ENCODE measurements at places on chromosomes 6 and 20.
A peak's percentile ranks its signal among the peaks of the same experiment; 100 is the strongest.

DNA sequence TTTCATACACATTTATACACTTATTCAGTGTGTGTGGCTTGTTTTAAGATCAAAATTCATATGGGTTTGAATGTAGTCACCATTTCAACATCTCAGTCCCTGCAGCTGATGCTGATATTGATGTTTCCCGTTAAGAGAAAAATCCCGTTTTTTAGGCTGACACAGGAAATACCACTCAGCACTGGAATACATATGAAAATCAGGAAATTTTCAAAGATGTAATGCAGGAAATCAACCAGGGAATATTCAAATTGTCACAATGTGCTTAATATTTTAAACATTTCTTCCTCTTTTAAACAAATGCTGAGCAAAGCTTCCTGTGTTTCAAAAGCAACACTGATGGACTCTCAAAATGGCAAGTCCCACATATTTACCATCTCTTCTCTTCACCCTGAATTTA lies 94.5 kb upstream of the MARCKS start:
- DNase-seq, result no peak

GRCh38 chr6:159065759-159066329 lies 21.1 kb upstream of the TAGAP start:
- no peak for DNase-seq

DNA sequence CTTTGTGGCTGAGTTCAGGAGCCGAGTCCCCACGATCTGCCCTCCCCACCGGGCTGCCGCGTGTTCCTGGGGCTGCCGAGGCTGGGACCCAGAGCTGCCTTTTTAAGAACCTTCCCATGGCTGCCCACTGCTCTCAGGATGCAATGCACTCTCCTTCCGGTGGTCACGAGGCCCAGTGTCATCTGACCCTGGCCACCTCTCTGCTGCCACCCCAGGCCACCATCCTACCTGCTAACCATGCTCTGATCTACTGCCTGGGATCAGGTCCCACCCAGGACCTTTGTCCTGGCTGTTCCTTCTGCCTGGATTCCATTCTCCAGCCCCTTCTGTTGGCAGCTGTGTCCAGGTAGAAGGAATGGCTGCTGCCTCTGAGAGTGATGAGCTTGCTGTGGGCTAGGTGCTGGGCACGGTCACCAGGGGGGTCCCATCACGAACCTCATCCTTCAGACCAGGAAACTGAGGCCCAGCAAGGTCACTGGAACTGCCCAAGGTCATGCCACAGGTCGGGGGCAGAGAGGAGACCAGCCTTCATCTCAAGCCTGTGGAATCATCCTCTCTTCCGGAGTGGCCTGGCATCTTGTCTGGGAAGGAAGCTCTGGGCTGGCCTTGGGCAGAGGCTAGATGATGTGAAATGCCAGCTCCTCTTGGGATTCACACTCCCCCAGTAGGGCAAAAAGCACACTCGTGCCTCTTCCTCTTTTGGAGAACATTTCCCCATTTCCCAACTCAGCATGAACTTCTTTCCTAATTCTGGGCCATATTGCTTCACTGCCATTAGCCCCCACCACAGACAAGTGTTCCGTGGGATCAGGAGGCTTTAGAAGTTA lies 20.5 kb downstream of the PCK1 start:
- DNase-seq, result no peak

DNA sequence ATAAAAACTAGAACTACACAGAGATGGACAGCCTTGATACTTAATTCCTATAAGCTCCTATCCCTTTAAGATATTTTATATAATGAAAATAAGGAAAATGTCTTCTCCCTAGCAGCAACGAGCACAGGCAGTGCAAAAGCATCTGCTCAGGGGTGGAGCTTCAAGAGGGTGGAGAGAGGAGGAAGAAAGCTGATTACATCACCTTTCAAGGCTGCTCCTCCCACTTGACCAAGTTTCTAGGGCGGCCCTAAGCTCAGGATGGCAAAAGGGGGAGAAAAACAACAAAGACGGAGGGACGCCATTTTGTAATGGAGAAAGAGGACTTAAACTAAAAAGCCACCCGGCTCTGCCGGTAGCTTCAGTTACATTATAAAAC lies 2.2 kb downstream of the PPP1R10 start:
- DNase-seq, result peak; percentile 74

DNA sequence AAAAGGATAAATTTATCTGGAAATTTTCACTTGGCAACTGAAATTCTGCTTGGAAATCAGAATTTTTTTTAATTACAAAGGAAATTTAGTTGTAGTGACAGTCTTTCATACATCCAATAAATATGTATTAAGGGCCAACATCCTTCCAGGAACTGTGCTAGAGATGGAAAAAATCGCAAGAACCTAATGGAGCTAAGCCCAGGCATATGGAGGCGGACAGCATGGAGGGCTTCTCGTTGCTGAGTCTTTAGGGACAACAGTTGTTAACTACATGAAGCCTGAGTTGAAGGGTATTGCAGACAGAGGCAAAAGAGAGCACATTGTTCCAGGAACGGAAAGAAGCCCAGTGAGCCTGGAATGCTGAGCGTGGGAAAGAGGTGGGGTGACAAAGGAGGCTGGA lies 208.9 kb downstream of the IBTK start:
- no peak for DNase-seq
